Suprapubic skin (tissue), 4 donors: ENCODE measurements at places on chromosomes 1 and 21. TPM values are rescaled to one million over a fixed set of nuclear protein-coding genes. Genes with fewer than 3 reads are reported as not detected.

RIPPLY3 gene
- not detected for total RNA-seq

KDM5B gene
- total RNA-seq, result 76.1 TPM

DNA sequence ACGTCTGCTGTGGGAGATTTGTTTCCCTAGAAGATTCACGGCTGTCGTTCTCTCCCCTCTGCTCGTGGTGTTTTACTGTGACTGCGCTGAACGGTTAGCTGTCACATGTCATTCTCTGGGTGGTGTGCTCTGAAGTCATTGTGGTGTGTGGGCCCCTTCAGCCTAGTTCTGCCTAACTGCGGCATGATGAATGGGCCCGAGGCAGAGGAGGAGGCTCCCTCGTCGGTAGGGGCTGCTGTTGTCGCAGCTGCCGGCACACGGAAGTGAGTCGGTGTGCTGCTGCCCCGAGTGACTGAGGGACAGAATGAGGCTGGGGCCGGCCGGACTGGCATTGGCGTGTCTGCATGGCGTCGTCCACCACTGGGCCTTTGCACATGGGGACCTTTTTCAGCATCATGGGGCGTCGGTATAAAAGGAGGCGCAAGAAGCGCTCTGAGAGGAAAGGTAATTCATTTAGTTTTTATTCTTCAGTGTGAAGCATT lies 77.9 kb downstream of the ADARB1 start:
- H3K36me3 ChIP-seq, result peaks cover 5% of the 10 kb centered on the region
- peaks cover 21% of the 10 kb centered on the region for H3K4me1 ChIP-seq
- H3K4me3 ChIP-seq, result no peak overlapping the region
- H3K27me3 ChIP-seq, result no peaks in the 10 kb centered on the region

DNA sequence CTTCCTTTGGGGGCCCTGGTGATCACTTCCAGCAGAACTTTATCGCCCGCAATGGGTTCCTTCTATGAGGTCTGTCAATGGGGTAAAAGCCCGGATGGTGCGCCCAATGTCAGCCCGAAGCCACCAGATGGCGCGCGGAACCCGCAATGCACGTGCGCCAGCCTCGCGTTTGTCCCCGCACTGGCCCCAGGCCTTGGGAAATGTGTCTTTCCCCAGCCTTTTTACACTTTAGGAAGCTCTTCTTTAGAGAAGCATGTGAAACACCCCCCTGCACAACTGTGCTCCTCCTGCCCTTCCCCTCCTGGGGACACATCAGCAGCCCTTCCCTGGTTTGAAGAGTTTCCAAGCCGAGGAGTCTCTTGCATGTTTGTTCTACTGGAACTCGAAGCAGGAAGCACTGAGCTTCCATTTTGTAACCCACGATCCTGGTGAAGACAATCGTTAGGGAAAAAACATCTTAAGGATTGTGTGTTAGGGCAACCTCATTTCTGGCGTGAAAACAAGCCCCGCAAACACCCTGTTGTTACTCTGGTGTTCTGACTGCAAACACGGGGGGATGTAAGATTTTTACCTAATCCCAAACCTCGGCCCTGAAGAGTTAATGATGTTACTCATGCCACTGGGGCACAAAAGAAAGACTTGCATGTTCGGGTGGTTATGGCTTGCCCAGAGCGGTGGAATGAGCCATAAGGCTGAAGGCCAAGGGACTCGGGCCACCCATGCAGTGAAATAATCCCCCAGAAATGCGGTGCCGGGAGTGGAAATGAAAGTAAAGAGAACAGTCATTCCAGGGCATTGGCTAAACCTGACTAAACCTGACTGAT lies 20.4 kb upstream of the TARBP1 start:
- peaks cover 27% of the 10 kb centered on the region for H3K4me1 ChIP-seq
- no peaks in the 10 kb centered on the region for H3K27me3 ChIP-seq
- DNase-seq, result peak; percentile 97
- H3K36me3 ChIP-seq, result no peaks in the 10 kb centered on the region

GRCh38 chr1:212037900-212038299 lies 2.4 kb downstream of the DTL start:
- no peak overlapping the region for H3K4me3 ChIP-seq
- no peaks in the 10 kb centered on the region for H3K36me3 ChIP-seq
- no peak overlapping the region for H3K27ac ChIP-seq
- H3K4me1 ChIP-seq, result peaks cover 28% of the 10 kb centered on the region
- DNase-seq, result no peak
